ENCODE measurements at places on chromosomes 1 and 21.

- DNase-seq = peak; percentile 48
Observed at GRCh38 chr1:168709405-168710363, 19.3 kb downstream of the DPT start.

GRCh38 chr21:45768011-45768739, 124.7 kb downstream of the PCBP3 start:
- DNase-seq = no peak

DNA sequence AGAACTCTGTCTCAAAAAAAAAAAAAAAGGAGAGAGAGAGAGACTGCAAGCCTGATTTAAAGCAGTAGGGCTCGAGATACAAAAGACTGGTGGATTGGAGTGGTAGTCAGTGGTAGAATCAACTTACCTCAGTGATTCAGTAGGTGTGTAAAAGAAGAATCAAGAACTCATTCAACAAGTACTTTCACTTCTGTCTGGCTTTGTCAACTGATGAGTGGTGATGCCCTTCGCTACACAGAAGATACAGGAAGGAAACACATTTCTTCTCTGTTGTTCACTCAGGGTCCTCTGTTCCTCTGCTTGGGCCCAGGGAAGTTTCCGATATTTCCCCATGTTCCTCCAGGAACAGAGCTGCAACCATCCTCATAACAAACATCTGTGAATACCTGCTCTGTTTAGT, 68.6 kb upstream of the COG2 start:
- no peak for DNase-seq

DNA sequence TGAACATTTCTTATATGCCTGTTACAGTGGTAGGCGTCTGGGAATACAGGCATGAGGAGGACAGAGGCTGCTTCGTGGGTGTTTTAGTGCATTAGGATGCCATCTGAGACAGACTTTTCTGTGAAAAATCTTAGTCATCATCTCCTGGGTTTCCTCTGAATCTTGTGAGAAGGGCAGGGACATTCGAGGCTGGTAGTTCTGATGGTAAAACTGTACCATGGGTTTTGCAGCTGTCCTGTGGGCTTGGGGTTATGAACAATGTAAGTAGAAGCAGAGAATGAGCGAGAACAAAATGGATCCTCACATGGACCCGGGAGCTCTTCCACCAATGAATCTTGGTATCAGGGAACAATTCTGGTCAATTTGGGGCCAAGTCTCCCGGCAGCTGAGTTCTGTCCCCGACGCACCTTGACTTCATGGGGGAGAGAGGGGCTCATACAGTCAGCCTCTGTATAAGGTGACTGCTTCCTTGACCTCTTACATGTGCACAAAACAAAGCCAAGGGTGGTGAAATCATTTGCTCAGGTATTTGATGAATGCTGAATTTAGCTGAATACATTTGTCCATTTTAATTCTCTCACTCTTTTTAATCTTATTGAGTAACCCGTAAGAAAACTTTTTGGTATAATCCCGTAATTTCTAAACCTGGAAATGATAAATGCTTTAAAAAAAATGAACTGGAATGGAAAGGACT, 63.6 kb upstream of the ERRFI1 start:
- DNase-seq = no peak

DNA sequence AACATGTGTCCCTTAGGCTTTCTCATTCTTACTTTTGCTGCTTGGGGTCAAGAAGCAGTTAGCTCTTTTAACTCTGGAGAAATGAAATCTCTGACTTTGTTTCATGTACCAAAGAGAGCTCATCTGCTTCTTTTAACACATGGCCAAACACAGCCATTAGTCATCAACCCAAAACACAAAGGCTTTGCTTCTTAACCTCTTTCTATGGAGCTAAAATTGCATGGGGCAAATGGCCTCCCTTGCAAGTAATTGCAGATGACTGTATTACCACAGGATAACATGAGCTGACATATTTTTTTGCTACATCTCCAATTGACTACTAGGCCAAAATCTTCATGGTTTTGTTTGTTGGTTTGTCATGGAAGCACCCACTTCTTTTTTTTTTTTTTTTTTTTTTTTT, 300.9 kb downstream of the BRINP3 start:
- DNase-seq = no peak

DNA sequence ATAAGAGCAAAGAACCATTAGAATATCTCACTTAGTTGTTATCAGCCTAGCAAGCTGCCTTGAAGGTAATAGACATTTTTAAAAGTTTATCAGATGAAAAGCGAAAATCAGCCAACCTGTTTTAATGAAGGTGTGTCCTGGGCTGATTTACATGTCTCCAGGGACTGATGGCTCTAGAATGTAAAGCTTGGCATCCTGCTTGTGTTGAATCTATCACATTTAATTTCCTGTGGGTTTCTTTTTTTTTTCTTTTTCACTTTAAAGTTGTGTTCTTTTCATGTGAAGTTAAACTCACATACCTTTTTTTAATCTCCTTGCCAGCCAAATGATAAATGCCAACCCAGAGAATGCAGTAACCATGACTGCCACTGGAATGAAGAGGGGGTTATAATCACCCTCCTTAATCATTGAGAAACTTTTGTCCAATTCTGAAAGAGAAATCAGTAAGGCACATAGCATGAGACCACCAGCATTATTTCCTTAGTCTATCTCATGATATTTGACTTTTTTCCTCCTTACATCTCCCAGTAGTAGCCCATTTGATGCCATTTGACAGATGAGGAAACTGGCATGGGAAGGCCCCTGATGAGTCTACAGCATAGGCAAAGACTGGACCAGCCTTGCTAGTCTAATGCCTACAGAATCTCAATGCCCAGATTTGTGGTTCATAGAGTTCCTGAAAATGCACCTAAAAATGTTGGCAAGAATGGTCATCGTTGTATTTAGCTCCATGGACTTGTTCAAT, 10.0 kb downstream of the SELL start:
- no peak for DNase-seq

DNA sequence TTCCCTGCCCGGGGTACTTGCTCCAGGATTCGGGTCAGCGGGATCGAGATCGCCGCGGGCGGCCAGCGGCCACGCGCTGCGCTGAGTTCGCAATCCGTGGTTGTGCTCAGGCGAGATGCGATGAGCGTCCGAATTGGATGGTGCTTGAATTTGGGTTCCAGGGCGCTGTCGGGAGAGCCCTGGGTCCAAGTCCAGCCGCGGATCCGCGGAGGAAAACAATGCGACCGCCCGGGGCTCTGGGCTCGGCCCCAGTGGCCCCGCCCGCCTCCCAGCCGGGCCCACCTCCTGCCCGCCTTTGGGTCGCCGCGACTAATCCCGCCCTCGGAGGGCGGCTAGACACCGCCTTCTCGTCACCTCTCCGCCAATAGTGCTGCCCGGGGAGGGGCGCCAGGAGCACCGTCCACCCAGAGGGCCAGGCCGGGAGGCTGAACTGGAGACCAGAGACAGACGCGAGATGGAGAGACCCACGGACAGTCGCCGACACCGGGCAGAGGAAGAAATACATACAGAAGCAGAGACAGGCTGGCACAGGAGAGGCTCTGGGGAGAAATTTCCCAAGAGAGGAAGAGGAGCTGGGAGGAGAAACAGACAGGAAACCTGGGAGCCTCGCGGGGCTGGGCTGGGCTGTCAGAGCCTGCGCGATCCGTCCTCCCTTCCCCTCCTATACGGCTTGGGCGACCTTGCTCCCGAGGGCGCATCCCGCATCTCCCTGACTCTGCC, at the start of gene SEMA6C:
TSS of gene SEMA6C (minus strand) at position 220 of the 720 bp plus-strand sequence. CDS start 4,010 bp downstream, outside the sequence.
- peak; percentile 97 for DNase-seq

GRCh38 chr1:207849646-207850045, 61.3 kb downstream of the CD34 start:
- no peak for DNase-seq

DNA sequence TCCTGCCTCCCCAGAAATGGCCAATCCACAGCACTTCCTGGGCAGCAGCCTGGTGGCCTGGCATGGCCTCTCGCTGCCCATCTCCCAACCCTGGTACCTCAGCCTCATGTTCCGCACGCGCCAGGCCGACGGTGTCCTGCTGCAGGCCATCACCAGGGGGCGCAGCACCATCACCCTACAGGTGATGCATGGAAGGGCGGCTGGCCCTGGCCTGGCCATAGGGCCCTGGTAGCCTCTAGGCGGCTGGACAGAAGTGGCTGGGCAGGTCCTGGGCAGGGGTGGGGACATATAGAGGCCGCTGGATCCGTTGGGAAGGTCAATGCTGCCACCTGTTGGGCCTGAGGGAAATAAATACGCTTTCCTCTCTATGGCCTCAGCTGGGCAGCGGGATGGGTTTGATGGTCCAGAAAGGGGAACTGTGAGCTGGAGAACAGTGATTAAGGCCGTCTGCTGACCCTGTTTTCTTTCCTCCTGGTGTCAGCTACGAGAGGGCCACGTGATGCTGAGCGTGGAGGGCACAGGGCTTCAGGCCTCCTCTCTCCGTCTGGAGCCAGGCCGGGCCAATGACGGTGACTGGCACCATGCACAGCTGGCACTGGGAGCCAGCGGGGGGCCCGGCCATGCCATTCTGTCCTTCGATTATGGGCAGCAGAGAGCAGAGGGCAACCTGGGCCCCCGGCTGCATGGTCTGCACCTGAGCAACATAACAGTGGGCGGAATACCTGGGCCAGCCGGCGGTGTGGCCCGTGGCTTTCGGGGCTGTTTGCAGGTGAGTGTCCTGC, 14.4 kb downstream of the CELSR2 start:
- DNase-seq = peak; percentile 83

Data from right hindlimb (tissue), 1 donor.